SK-N-SH (cell line): ENCODE measurements at places on chromosomes 2 and 18.

DNA sequence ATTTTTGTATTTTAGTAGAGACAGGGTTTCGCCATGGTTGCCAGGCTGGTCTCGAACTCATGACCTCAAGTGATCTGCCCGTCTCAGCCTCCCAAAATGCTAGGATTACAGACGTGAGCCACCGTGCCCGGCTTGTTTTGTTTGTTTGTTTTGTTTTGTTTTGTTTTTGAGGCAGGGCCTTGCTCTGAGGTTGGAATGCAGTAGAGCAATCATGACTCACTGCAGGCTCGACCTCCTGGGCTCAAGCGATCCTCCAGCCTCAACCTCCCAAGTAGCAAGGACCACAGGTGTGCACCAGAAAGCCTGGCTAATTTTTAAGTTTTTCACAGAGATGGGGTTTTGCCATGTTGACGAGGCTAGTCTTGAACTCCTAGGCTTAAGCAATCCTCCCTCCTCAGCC, 8.9 kb upstream of the CNNM4 start:
- no peak for DNase-seq

DNA sequence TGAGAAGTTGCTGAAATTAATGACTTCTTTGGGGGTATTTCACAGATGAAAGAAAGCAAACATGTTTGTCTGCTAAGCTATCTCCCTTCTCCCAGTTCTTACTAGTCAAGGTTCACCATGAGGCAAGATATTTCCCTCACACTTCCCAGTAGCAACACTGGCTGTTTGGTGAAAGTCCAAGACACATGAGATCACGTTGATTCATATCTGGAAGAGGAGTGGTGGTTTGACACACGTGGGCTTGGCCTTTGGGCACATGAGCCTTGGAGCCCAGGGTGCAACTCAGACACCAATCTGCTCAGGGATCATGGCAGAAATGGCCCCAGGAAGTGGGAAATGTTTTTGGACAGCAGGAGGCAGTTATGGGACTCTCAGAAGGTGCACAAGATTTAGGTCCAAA, 66.1 kb upstream of the APCDD1 start:
- DNase-seq, result no peak

- no peak for DNase-seq
Observed at GRCh38 chr18:36828157-36828629, 609 bp downstream of the TPGS2 start.

DNA sequence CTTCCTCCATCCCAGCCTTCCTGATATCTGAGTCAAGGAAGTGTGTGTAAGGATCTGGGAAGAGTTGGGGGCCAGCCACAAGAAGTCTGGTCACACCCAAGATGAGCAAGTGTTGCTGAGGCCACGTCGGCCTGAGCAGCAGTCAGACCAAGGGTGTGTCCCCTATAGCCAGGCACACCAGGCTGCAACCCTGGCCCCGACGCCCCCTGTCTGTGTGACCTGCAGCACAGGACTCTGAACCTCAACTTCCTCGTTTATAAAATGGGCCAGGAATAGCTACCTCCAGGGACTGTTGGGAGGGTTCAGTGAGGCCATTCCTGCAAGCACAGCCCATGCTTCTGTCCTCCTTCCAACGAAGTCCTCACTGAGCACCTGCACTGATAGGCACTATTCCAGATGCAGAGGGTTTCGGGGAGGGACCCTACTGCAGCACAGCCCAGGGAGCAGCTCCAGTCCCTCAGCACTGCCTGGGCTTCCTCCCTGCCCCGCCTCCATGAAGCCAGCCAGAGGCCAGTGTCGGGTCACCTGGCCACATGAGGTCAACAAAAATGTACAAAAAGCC, 13.3 kb downstream of the LIMS2 start:
- no peak for DNase-seq

- DNase-seq, result no peak
Observed at GRCh38 chr2:28342081-28342967, 50.3 kb upstream of the FOSL2 start.

- DNase-seq, result no peak
Observed at GRCh38 chr2:191946471-191947182, 99.7 kb upstream of the CAVIN2 start.

DNA sequence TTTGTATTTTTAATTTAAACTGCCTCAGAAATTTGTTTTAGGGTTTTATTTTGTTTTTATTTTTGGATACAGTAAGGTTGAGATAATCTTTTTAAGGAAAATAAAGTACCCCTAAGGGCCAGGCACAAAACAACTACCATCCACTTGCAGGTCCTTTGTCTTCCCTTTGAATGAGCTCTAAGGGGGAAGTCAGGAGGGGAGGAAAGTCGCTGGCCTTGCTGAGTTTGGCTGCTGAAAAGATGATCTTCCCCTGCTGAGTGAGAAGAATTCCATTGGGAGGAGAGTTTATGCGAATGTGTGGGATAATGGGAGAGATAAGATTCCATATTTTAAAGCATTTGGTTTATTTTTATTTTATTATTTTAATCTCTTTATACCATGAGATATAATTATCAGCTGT, 100.7 kb downstream of the ARHGAP15 start:
- DNase-seq, result no peak

- DNase-seq, result no peak
Observed at GRCh38 chr2:88139203-88139702, 11.4 kb upstream of the FABP1 start.

- DNase-seq, result no peak
Observed at GRCh38 chr18:71238974-71239624, 950.3 kb downstream of the SOCS6 start.

DNA sequence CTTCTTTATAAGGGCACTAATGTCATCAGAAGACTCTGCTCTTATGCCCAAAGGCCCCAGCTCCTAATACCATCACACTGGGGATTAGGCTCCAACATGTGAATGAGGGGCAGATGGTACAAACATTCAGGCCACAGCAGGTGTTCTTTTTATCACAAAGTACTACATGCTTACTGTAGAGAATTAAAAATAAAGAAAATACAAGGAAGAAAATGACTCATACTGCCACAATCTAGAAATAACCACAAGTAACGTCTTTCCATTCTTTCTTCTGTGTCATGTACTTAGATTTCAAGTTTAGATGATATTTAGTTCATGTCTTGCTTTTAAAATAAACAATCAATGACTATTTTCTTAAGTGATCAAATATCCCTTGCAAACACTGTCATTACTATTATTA, 100.3 kb upstream of the NEDD4L start:
- DNase-seq, result no peak

DNA sequence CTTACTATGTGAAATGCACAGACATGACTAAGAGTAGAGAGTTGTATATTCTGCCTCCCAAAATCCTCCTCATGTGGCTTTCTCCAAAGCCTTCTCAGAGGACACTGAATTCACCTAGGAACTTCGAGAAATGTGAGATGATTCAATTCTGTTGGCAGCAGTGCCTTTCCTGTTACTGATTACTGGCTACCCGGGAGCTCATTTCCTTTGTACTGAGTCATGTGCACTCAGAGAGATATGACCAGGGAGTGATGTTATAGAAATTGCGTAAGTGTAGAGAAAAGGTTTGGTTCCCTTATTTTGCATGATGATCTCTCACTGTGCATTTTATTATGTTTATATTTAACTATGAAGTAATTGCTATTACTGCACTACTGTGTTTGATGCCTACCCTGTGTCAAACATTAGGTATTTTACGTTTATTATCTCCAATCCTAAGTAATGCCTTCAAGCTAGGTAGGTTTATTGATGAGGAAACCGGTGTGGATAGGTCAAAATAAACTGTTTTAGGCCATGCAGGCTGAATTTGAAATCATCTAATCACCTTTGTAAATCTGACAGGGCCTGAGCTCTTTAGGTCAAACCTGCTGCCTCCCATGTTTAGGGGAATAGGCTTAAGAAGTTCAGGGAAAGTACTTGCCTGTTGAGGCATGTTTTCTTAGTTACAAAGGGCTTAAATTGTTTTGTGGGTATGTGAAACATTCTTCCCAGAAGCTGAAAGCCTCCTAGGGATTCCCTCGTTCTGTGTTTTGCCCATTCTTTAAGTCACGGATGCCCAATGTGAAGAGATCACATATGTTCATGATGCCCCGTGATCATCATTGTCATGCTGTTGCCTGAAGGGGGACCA, 86.8 kb downstream of the FMNL2 start:
- peak; percentile 41 for DNase-seq

GRCh38 chr2:101991721-101992145, at the start of gene IL1R2:
IL1R2 (plus strand) TSS chr2:101991960; CDS start chr2:102008576, 16,616 bp downstream.
- no peak for DNase-seq

GRCh38 chr2:17544256-17544655, 3.8 kb downstream of the VSNL1 start:
- DNase-seq, result no peak

GRCh38 chr2:230601510-230601909, 111.1 kb upstream of the CAB39 start:
- no peak for DNase-seq
